ENCODE measurements at places on chromosomes 7 and 10. TPM values are rescaled to one million over a fixed set of nuclear protein-coding genes. Genes with fewer than 3 reads are reported as not detected.

CACNB2 gene
- not detected for total RNA-seq

NUTM2E gene
- 0.25 TPM for total RNA-seq

GCK gene
- total RNA-seq: not detected

FAM180A gene
- total RNA-seq: not detected

SPOCK2 gene
- total RNA-seq: 0.51 TPM

CACNA2D1 gene
- 10.2 TPM for total RNA-seq

FAM25G gene
- total RNA-seq: not detected

ASB13 gene
- 22.2 TPM for total RNA-seq

TYSND1 gene
- 16.8 TPM for total RNA-seq

SVOPL gene
- not detected for total RNA-seq

H2BK1 gene
- total RNA-seq: not detected

HKDC1 gene
- total RNA-seq: 11.6 TPM

NKX2-3 gene
- total RNA-seq: 0.07 TPM

PDZD7 gene
- total RNA-seq: 0.67 TPM

TWIST1 gene
- 3.6 TPM for total RNA-seq

RADIL gene
- total RNA-seq: 2.9 TPM

VWDE gene
- total RNA-seq: 0.76 TPM

FAM221A gene
- total RNA-seq: 0.45 TPM

SLC26A3 gene
- not detected for total RNA-seq

TBXAS1 gene
- 14.3 TPM for total RNA-seq

MAT1A gene
- total RNA-seq: 0.03 TPM

NPSR1 gene
- not detected for total RNA-seq

CUEDC2 gene
- total RNA-seq: 63.9 TPM

CLDN3 gene
- 2.8 TPM for total RNA-seq

NME8 gene
- total RNA-seq: not detected

ZCCHC24 gene
- total RNA-seq: 4.4 TPM

OR2A7 gene
- not detected for total RNA-seq

CTAGE4 gene
- not detected for total RNA-seq

FKBP9 gene
- 93.5 TPM for total RNA-seq

NPY gene
- total RNA-seq: not detected

CPEB3 gene
- 0.44 TPM for total RNA-seq

DMBT1 gene
- 0.22 TPM for total RNA-seq

CLEC5A gene
- not detected for total RNA-seq

CXCL12 gene
- total RNA-seq: 0.19 TPM

ARHGEF35 gene
- total RNA-seq: 0.33 TPM

CRHR2 gene
- not detected for total RNA-seq

HOXA7 gene
- total RNA-seq: 4.7 TPM

CAMK2B gene
- 0.14 TPM for total RNA-seq

Measured in A549 treated with GW870086 at 1 μM for 4 hours (cell line).